ENCODE measurements at places on chromosomes 16 and 17. TPM values are rescaled to one million over a fixed set of nuclear protein-coding genes. Genes with fewer than 3 reads are reported as not detected.

Gene ITGB3
- total RNA-seq: 0.51 TPM

Gene KRTAP4-4
- not detected for total RNA-seq

Gene TSPAN10
- 0.53 TPM for total RNA-seq

Gene RNFT1
- 8.4 TPM for total RNA-seq

Gene ATP5PD
- 277 TPM for total RNA-seq

Gene ZFP90
- 21.5 TPM for total RNA-seq

Gene CTF1
- 0.26 TPM for total RNA-seq

Gene DNAI2
- not detected for total RNA-seq

Gene ZNRF1
- total RNA-seq: 13.8 TPM

Gene WSCD1
- 0.26 TPM for total RNA-seq

Gene ERBB2
- 62.3 TPM for total RNA-seq

Gene KRTAP2-1
- not detected for total RNA-seq

Gene TP53TG3
- not detected for total RNA-seq

Gene FBXO39
- total RNA-seq: not detected

Gene C16orf82
- not detected for total RNA-seq

Gene SLC43A2
- total RNA-seq: 2.9 TPM

Gene SOCS7
- total RNA-seq: 19.0 TPM

Gene ESRP2
- total RNA-seq: 49.0 TPM

Gene NTN1
- total RNA-seq: under 0.01 TPM

Gene METTL22
- total RNA-seq: 21.0 TPM

Gene DNAAF1
- total RNA-seq: not detected

Gene CCL15
- total RNA-seq: not detected

Gene MYH2
- not detected for total RNA-seq

Gene SMIM22
- 9.0 TPM for total RNA-seq

Gene TNK1
- total RNA-seq: 11.8 TPM

Gene RNU2-1
- total RNA-seq: not detected

Gene MT1A
- not detected for total RNA-seq

Gene RHBDF1
- 10.3 TPM for total RNA-seq

Gene KIF2B
- not detected for total RNA-seq

Gene CDRT15
- total RNA-seq: not detected

Gene SLC22A31
- total RNA-seq: 0.26 TPM

Gene GPR179
- total RNA-seq: under 0.01 TPM

Gene CEMP1
- total RNA-seq: not detected

Gene HOXB2
- total RNA-seq: not detected

Gene NAGLU
- total RNA-seq: 8.4 TPM

Gene TBC1D3I
- not detected for total RNA-seq

Gene C17orf67
- 0.64 TPM for total RNA-seq

Gene IFT20
- total RNA-seq: 37.8 TPM

Gene LRRC36
- total RNA-seq: not detected

Gene MYH1
- not detected for total RNA-seq

Gene SBK1
- total RNA-seq: under 0.01 TPM

Gene RFWD3
- total RNA-seq: 11.6 TPM

Gene CLEC18A
- total RNA-seq: 1.0 TPM

Gene PRAC2
- not detected for total RNA-seq

Gene SCN4A
- total RNA-seq: under 0.01 TPM

Gene CCL14
- not detected for total RNA-seq
